GM03348 (cell line): ENCODE measurements at places on chromosomes 16 and 17.

DNA sequence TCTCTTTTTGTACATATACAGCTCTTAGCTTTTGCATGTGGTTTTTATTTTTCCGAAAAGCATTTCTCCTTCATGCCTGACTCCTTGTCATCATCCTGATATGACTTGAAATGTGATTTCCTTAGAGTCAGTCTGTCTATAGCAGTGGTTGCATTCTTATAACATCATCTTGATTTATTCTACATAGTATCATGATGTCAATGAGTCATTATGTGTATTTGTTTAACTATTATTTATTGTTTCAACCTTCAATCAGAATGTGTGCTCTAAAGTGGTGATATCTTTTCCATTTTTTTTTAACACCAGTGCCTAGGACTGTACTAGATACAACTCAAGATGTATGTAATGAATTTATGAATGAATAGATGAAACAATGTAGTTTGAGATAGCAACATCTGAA, 354.9 kb upstream of the CDH8 start:
- DNase-seq, result no peak

- DNase-seq, result no peak
Measured at GRCh38 chr16:84955427-84955826, 55.9 kb downstream of the ZDHHC7 start.

DNA sequence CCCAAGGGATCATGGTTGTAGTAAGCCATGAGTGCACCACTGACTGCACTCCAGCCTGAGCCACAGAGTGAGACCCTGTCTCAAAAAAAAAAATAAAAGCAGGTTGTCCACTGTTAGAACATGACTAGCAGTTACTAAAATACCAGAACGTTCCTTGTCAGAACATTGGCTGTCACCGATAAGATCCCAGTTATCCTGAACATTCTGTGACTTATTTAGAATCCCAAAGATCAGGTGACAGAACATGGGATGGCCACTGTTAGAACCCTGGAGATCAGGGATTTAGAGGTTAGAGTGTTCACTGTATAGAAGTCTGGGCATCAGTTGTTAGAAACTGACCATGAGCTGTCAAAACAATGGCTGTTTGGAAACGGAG, 8.6 kb downstream of the CES4A start:
- DNase-seq, result no peak

DNA sequence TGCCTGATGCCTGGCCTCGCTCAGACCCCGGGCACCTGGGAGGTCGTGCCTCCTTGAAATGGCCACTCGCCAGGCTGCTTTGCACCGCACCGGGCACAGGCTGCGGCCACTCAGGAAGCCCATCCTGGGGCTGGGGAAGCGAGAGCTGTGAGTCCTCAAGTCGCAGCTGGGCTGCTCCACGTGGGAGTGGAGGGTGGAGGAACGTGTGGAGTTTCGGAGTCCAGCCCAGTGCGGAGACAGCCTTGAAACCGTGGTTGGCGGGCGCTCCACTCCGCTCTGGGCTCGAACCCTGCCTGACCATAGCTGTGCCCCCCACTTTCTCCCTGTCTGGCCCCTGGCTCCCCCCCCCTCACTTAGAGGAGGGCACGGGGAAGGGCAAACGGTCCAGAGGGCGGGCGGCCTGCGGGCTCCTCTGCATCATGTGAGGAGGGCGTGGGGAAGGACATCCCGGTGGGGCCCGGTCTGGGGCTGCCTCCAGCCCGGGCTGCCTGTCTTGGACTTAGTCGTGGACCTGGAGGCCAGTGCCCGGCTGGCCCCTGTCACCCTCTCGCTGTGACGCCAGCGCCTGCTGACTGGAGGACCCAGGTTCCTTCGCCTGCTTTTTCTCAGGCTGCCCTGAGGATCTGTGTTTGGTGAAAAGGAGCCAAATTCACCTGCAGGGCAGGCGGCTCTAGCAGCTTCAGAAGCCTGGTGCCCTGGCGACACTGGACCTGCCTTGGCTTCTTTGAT, 2.5 kb downstream of the UBE2I start:
- DNase-seq, result peak; percentile 58

DNA sequence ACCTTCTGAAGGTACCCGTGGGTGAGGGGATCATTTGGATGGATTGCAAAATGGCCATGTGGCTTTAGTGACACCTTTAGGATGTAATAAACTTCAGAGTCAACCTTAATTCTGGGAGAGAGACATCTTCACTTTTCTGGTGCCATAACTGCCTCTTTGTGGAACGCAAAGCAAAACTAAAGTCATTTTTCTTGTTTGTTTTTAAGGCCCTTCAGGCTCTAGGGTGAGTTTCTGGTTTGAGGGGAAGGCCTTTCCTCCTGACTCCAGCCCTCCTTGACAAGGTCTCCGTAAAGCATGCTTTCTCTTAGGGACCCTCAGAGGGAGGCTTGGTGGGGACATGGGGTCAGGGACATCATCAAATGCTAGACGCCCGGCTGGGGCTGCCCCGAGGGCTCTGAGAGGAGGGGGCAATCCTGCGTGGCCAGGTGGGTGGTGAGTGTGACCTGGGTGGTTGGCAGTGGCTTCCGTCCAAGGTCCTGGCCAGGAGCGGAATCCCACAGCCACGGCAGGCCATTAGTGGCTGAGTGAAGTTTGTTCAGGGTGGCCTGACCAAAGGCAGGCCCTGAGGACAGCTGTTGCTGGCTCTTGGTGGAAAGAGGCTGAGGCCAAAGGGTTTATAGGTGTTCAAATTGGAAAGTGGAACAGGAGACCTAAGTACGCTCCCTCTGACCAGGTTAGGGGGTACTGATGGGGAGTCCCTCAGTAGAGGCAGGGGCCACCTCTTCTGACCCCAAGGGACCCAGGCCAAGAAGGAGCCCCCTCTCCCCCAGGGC, 112.2 kb downstream of the METRNL start:
- no peak for DNase-seq

DNA sequence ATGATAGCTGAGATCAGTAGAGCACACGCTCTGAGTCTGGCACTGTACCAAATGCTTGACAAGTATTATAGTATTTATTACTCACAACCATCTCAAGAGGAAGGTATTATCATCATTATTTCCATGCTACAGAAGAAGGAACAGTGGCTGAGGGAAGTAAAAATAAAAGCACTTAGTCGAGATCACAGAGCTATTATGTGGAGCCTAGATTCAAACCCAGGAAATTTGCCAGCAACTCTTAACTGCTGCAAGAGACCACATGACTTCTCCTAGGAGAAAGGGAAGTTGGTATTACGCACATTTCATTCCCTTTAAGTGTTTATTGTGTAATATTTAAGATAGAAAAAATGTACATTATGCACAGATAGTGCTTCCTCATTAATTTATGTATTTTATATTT, 1.0 kb upstream of the RHOT1 start:
- peak; percentile 67 for DNase-seq

- DNase-seq, result peak; percentile 22
Measured at GRCh38 chr16:74650966-74651567, 15.6 kb downstream of the RFWD3 start.

GRCh38 chr17:32356750-32357149, 6.8 kb downstream of the ZNF207 start:
- DNase-seq, result no peak

DNA sequence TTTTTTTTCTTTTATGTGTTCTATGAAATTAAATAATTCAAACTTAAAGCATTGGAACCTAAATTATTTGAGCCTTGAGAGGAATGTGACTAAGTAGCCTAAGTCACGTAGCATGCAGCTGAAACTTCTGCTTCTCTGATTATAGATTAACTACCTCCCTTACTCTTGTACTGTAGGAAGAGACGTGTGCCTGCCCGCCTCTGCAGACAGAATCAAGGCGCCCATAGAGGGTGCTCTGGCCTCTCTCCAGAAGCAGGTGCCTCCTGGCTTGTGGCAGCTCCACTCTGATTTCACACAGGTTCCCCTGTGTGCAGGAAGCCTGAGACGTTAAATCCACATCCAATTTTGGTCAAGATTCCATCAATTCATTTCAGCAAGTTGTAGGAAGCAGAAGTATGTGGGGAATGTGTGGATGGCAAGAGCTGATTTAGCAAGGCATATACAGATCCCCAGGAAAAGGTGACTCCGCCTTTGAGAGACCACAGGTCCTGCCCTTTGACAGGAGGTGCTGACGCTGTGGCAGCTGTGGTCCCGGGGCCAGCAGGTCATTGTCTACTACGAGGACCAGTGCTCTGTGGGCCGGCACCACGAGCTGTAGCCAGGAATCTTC, 1418.8 kb downstream of the CDH11 start:
- peak; percentile 4 for DNase-seq

- no peak for DNase-seq
Measured at GRCh38 chr17:9169116-9169515, 147.8 kb downstream of the NTN1 start.

DNA sequence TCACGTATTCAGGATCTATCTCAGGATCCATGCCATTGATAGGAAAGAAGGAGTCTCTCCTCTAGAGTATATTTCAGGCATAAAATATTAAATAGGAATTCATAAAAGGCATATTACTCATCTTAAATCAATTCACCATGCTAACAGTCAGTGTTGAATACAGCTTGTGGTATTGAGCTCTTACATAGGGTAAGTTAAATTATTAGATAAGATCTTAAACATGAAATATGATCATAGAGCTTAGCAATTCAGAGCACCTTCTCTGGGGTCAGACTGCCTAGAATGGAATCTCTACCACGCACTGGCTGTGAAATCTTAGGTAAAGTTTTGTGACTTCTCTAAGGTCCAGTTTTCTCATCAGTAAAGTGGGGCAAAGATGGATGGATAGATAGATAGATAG, 20.7 kb downstream of the MARCHF10 start:
- DNase-seq, result no peak

DNA sequence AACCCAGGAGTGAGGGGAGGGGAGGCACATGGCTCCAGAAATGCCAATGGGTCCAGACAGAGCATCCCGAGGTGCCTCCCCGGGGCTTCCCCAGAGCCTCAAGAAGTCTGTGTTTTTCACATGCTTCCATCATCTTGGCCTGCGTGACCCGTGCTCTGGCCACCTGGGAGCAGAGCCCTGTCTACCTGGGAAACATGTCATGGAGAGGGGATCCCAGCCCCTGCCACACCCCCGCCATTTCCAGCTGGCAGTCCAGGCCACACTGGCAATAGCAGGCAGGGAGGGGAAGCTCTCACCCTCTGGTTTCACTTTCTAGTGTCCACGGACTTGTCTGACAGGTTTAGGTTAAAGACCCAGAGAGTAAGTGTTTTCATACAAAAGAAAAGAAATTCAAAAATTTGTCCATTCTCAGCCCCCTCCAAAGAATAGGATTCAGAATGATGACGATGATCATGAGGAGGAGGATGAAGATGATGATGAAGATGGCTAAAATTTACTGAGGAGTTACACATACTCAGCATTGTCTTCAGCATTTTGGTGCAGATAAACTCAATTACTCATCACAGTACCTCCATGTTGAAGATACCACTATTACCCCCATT, 9.0 kb downstream of the SMIM5 start:
- no peak for DNase-seq

DNA sequence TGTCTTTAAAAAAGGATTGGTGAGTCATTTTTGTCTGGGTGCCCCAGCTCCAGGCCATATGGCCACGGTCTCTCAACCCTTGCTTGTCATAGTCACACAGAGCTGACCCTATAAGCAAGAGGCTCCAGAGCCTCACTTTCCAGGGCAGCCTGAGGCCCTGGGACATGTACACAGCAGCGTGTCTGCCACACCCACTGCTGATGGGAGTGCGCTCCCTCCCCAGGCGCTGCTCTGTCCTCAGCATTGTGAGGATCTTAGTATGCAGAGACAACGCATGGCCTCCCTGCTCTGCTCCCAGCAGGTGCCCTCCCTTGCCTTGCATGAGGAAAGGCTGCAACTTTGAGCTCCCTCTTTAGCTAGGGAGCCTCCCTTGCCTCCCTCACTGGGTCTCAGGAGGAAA, 80.8 kb upstream of the CRHR1 start:
- DNase-seq, result no peak

DNA sequence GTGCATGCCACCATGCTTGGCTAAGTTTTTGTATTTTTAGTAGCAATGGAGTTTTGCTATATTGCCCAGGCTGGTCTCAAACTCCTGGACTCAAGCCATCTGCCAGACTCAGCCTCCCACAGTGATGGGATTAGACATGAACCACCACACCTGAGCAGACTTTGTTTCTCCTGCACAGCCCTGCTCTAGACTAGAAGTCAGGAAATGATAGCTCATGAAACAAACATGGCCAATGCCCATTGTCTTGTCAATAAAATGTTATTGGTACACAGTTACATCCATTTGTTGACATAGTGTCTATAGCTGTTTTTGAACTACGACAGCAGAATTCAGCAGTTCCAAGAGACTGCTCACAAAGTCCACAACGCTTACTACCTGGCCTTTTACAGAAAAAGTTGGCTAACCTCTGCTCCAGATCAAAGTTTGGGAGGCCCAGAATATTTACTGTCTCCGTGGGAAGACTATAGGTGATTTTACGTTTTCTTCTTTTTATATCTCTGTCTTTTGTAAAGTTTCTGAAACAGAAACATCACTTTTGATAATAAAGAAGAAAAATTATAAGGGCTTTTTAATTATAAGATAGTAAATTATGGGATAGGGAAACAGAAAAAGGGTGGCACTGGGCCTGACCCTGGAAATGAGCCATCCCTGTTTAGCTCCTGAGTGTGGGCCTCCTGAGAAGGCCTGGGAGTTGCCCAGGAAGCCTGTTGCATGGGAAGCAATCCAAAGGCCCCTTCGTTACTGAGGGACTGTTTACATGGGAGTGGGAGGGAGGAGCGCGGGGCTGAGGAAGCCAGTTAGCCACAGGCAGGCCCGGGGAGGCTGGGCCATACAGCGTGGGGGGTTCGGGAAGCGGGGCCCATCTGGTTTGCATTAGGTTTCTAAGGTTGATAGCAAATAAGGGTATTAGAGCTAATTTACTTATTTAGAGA, 201.5 kb downstream of the IRF8 start:
- DNase-seq, result no peak

- DNase-seq, result peak; percentile 44
Measured at GRCh38 chr17:13594310-13594709, 7.4 kb downstream of the HS3ST3A1 start.

- DNase-seq, result no peak
Measured at GRCh38 chr16:10206215-10206614, 24.0 kb upstream of the GRIN2A start.

- DNase-seq, result no peak
Measured at GRCh38 chr16:11561454-11561805, 25.3 kb downstream of the LITAF start.

GRCh38 chr16:29982560-29983419, 9.1 kb downstream of the TAOK2 start:
- no peak for DNase-seq

- DNase-seq, result no peak
Measured at GRCh38 chr17:28426081-28426519, 20.1 kb upstream of the SLC46A1 start.
